ENCODE measurements at places on chromosomes 2 and 18.

- DNase-seq: no peak
Observed at GRCh38 chr2:235598532-235599531, 105.0 kb downstream of the AGAP1 start.

GRCh38 chr2:19261061-19261460 lies 97.4 kb downstream of the OSR1 start:
- no peak for DNase-seq

DNA sequence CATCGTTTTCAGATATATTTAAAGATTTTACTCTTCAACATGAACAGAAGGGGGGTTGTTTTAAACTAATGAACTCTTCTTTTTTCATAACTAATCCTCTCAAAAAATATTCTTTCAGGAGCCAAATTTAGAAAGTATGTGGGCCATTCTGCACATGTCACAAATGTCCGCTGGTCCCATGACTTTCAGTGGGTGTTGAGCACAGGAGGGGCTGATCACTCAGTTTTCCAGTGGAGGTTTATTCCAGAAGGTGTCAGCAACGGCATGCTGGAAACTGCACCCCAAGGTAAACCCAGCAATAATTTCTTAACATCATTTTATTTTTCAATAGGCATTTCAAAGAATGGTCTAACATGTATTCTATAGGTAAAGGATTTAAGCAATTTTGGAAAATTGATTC lies 136.0 kb downstream of the EML6 start:
- DNase-seq: no peak

DNA sequence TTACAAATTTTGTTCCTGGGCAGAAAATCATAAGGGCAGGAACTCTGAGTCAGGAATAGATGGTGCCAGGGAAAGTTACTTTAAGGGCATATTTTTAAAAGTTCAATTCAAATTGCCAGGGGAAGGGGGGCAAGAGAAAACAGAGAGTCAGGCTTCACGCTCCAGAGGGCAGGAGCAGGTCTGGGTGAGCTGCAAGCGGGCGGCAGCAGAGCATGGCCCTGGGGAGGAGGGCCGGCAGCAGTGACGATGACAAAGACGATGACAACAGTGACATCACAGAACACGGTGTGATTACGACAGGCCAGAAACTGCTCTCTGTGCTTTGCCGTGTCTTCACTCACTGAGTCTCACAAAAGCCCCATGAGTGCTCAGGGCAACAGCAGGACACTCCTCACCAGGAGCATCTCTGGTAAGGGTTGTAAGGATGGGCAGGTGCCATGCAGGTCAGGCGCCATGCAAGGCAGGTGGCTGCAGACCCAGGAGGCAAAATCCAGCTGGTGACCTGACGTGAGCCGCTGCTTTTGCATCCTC lies 23.3 kb downstream of the CHST10 start:
- DNase-seq: no peak

GRCh38 chr2:7539760-7540159 lies 622.5 kb downstream of the RNF144A start:
- no peak for DNase-seq

- DNase-seq: no peak
Observed at GRCh38 chr2:25314514-25315315, 27.0 kb downstream of the DNMT3A start.

GRCh38 chr2:134917888-134918525 lies 615 bp upstream of the CCNT2 start:
- DNase-seq: no peak

- no peak for DNase-seq
Observed at GRCh38 chr2:241633561-241633960, 3.4 kb downstream of the THAP4 start.

GRCh38 chr18:75240433-75240832 lies 29.8 kb downstream of the TSHZ1 start:
- DNase-seq: no peak

DNA sequence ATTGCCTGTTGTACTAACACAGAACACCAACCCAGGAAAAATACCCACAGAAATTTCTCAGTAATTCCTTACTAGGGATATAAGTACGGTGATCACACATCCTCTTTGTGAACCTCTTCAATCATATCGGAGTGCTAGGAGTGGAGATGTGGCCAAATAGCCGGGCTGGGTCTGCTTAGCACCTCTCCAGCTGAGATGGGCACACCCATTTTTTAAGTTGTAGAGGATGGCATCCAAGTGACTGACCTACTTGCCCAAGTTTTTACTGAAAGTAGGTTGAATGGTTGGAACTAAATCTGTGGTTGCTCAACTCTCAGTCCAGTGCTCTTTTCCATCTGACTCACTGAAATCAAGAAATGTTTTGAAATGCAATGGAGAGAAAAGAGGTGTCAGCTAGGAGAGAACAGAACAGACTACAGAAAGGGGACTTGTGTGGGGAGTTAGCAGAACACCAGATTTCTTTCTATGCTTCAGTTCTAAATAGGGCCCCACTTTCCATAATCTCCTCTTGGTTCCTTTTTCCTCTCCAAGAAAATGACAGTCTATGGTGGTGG lies 68.7 kb upstream of the FSHR start:
- DNase-seq: no peak

- no peak for DNase-seq
Observed at GRCh38 chr2:21381421-21381820, 257.7 kb downstream of the TDRD15 start.

DNA sequence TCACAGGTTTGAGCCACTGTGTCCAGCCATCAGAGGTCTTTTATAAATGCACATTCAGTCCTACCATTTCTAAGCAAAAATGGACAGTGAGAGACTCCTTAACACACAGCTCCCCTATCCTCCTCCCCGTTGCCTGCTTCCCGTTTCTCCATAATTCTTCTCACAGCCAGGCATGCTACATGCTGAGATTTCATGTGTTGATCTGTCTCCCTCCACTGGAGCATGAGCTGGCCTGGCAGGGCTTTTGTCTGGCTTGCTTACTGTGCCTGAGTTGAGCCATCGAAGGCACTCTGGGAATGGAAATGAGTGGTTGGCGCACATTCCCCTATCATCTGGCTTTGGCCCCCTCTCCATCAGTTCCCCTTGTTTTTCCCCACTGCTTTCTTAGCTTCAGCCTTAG lies 413.5 kb downstream of the PTPRM start:
- DNase-seq: no peak

DNA sequence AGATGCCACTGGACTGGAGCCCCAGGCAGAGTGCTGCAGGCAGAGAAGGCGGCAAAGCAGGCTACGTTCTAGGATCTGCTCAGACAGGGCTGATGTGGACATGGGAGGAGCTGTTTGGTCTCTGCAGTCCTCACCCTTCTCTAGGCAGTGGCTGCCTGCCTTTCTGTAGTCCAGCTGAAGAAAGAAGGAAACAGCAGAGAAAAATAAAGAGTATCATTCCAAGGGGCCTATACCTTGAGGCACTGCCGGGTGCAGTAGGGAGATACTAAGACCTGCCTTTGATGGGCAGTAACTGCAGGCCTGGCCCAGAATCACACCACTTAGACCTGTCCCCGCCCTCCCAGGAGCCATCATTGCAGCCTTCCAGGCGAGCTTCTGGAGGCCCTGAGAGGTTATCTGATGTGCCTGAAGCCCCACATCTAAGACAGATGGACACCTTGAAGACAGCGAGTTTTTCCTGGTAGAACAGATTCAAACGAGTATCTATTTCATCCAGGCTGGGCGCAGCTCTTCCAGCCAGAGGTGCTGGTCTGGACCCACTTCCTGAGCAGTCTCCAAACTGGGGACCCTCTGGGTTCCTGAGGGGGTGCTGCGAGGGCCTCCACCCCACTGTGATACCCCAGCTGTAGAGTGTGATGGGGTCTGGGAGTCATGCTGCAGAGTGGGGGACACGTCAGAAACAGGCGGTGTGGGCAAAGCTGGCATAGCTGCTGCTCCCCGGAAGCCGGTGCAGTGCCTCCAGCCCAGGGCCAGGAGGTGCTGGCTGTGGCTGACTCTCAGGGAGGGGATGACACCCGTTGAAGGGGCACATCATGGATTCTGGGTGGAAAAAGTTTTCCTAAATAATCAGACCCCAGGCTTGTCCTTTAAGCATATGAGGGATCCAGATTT lies 87.3 kb upstream of the OTOS start:
- DNase-seq: no peak

DNA sequence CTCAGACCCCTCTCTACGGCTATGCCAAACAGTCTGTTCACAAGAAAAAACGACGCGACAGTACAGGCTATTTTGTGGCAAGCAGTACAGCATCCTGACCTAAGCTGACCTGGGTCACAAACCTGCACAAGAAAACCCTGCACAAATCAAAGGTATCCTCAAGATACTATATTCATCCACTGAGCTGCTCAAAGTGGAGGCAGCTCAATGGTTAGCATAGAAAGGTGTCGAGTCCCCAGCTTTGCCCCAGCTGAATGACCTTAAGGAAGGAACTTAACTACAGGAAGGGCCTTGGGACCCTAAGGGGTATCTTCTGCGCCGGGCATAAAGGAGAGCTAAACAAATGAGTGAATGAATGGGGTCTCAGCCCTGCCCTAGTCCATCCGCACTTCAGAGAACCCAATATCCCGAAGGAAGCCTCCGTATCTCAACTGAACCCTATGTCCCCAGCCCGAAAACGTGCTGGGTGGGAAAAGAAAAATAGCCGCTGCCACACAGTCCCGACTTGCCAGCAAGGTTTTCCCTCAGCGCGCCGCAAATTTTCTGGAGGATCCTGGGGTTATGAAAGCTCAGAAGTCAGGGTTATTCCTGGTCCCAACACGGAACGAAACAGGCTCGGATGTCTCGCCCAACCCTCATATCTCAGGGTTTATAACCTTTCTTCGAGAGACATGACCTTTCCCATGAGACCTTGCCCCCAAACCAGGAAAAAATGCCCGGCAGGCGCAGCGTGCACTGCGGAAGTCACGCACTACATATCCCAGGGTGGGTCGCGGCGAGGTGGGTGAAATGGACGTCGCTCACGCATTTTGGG lies at the start of gene FASTKD1:
Gene FASTKD1 (minus strand): TSS at position 706 of the 814 bp plus-strand sequence. CDS start 1,836 bp downstream, outside the sequence.
- peak; percentile 65 for DNase-seq

- no peak for DNase-seq
Observed at GRCh38 chr2:151733771-151734672, at the start of gene NEB. TSS of gene NEB (minus strand) at chr2:151734476. CDS start at chr2:151733156, 1,320 bp downstream.

DNA sequence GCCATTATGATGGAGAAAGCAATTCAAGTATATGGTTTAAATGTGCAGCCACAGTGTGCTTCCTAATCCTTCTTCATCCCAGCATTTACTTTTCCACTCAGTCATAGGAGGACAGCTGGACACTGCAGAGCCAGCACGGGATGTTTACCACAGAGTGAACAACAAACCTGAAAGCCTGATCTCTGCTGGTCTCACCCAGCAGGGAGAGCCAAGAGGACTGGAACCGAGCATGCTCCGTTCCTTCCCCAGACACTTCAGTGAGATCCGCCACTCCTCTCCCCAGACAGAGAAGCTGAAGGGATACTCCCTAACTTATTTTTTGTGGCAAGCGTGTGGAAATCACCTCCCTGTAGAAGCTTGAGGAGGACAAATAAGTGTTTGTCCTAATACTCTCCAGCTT lies 23.2 kb upstream of the GORASP2 start:
- DNase-seq: no peak

GRCh38 chr2:214674278-214674677 lies 135.2 kb downstream of the BARD1 start:
- DNase-seq: no peak

DNA sequence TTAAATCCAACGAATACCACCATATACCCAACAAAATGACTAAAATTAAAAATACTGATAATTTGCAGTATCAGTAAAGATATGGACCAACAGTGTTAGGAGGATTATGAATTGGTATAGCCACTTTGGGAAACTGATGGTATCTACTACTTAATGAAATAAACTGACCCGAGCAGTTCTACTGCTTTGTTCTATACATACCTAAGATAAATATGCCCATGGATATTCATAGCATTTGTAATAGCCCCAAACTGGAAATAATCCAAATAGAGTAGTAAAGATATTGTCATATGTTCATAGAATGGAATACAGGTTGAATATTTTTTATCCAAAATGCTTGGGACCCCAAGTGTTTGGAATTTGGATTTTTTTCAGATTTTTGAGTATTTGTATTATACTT lies 20.7 kb downstream of the PPP1CB start:
- DNase-seq: no peak

- DNase-seq: no peak
Observed at GRCh38 chr2:73235315-73236028, 1.4 kb downstream of the CCT7 start.

- no peak for DNase-seq
Observed at GRCh38 chr2:55080204-55080738, 30.0 kb upstream of the RTN4 start.

DNA sequence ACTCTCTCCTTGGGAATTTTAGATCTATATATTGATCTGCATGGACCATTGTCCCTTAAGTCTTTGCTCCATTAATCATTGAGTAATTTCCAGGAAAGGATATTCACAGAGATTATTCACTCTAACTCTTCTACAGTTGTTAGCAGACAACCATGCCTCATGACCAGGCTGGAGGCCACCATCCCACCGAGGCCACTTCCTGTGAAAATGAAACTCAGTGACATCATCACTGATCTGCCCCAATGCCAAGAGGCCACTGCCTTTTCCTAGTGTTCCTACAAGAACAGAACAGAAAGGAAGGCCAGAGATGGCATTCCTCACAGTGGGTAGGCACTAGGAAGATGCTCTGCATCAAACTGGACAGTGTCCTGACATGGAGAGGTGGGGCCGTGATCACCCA lies 161.3 kb downstream of the DTNA start:
- DNase-seq: no peak

DNA sequence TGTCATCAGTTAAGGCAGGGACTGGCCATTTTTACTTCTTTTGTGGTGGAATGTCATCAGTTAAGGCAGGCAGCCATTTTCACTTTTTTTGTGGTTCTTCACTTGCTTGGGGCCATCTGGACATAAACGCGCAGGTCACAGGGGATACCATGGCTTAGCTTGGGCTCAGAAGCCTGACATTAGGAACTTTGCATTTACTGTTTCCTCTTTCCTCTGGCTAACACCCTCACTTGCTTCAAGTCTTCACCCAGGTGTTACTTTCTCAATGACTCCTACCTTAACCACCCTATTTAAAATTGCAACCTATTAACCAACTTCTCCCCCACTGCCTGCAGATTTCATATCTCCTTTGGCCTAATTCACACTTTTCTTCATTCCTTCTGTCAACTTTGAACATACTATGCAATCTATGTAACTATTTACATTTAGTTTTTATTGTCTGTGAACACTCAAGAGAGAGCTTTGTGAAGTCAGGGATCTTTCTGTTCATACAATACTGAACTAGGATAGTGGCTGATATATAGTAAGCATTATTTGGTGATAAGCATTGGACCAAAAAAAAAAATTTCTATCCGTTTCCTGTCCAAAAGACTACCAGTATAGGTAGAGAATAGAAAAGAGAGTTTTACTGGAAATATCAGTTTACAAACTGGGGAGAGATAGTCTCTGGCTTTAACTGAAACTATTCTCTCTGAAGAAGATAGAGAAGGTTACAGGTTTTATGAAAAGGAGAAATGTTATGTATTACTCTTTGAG lies 600.1 kb upstream of the ZNF804A start:
- DNase-seq: no peak
